AG08396 (cell line): ENCODE measurements at places on chromosomes 12 and 14.

DNA sequence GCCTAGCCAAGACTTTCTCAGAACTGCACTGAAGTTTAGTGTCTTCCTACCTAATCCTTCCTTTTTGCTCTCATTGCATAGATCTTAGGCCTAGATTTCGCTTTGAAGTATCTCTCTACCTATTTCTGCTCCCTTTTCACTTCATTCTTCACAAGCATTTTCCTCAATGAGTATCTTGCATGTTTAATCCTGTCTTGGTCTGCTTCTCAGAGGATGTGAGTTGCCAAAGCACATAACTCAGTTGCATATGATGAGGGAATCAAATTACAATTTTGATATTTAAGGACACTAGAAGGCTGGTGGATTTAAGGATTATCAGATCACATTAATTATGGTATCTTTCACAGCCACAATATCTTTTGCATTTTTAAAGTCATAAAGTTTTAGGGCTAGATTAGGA lies 195.5 kb upstream of the DAAM1 start:
- DNase-seq = no peak

DNA sequence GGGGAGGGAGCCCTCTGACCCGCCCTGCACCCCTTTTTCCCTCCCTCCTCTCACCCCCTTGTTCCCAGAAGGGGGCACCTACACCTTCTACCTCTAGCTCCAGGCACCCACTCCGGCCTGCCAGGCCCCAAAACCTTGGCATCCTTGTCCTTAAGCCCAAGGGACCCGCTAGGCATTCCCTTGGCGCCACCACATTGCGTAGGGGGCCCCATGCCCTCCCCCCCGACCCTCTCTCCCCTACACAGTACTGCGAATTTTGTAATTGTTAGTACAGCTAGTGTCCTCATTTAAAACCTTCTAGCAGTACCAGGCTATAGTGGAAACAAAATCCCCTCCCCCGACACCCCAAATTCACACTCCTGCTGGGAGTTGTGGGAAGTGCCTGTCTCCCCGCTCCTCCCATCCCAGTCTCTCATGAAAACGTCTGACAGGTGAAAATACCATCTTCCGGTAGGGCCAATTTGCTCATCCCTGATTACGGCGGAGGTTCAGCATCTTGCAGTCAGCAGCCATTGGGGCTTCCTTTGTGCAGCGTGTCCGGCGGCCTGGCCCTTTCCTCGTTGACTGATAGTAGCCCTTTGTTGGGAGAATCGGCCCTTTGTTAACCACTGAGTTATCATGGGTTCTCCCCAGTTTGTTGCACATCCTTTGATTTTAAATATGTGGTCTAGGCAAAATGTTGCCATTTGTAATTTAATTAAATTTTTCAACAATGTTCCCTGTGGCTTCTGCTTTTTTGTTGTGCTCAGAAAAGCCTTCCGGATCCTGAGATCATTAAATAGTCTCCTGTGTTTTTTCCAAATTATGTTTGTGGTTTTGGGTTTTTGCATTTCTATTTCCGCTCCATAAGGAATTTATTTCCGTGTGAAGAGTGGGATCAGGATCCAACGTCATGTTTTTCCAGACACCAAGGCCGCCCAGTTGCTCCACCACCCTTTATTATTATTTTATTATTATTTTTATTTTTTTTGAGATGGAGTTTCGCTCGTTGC lies 7.9 kb upstream of the CEP170B start:
- DNase-seq = no peak

DNA sequence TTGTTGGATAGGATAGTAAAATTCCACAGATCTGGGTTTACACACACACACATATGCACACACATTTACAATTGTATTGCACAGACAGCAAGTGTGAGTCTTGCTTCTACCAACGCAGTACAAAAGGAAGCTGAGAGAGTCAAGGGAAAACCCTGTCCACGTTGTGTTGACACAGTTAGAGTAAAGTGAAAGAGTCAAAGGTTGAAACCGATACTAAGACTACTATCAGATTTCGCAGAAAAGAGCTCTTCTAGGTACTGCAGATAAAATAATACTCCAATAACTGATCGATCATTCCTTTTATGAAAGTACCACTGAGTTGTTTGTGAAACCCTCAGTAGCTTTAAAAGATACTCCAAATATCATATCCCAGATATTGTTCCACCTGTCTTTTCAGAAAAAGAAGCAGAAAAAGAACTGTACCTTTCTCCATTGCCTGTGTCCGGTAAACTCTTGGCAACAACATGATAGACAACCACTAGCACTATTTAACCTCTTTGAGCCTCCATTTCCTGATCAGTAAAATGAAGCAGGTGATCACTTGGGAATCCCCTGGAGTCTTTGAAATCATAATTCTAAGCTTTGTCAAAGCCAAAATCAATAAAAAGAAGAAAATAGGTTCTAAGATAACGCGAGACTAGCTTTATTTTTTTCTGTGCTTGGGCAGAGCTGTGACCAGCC lies 224.6 kb upstream of the FOXN3 start:
- no peak for DNase-seq

- no peak for DNase-seq
Observed at GRCh38 chr14:66008631-66009030, 477.5 kb upstream of the CCDC196 start.

- no peak for DNase-seq
Observed at GRCh38 chr14:91143862-91144261, 30.0 kb downstream of the DGLUCY start.

GRCh38 chr14:67852926-67853604 lies 33.5 kb downstream of the RAD51B start:
- DNase-seq = no peak

DNA sequence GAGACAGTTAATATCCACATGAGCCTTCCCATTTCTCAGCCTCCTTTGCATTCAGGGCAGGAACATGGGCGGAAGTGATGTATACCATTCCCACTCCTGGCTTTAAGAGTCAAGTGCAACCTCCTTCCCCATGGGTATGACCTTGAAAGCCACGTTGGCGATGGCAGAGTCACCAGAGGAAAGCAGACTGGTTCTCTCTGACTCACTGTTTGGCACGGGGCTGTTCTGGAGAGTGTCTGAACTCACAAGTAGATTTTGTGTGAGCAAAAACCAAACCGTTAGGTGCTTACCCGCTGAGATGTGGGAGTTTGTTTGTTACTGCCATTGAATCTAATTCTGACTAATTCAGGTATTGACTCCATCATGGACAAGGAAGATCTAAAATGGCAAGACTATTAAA lies 36.7 kb upstream of the PZP start:
- DNase-seq = no peak

DNA sequence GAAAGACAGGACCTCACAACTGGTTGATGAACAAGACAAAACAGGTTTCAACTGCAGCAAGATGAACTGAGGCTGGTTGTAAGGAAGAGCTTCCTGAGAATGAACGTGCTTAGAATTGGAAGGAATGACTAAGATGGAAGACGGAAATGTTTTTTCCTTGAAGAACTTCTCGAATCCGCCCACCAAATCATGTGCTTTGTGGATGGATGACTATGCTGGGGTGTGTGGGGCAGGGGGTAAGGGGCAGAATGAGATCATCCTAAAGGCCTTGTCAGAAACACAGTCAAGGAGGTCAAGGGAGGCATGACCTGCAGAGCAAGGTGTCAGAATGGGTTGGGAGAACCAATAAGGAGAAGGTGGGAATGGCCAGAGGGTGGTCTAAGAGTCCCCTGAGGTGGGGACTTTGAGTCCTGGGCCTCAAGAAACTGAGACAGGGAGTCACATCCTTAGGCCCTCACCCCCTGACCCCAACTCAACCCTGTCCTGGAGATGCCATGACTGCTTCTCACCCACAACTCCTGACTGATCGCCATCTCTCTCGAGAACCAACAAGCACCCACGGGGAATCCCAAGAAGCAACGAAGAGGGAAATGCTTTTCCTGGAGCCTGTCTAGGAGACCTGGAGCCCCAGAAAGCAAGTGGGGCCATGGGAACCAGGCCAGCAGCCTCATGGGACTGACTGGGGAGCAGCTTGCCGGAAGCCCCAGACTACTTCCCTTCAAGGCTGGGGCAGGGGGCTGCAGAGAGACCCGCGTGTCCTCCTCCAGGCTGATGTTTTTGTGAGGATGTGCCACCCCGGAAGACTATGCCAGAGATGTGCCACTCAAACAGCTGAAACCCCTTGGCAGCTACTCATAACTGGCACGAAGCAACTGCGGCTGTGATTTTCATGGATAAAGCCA lies 84.0 kb downstream of the ACTN1 start:
- DNase-seq = peak; percentile 47

GRCh38 chr12:77777274-77777673 lies 53.4 kb upstream of the NAV3 start:
- DNase-seq = no peak

DNA sequence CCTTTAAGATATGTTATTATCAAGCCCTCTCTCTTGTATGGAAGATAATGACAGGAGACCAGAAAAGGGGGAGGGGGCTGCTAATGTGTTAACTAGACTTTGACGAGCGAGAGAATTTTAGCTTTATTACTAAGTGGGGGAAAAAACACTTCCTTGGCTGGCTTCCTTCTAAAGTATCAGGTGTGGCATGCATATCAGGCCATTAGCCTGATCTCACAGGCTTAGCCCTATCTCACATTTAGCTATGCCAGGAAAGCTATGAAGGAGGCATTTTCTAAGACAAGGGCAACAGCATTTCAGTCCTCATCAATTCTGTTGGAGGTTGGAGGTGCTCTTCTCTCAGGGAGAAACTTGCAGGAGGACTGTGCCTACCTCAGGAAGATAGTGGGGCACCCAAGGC lies 9.9 kb downstream of the SSPN start:
- no peak for DNase-seq

- DNase-seq = no peak
Observed at GRCh38 chr12:61564466-61564865, 695.7 kb upstream of the USP15 start.

GRCh38 chr12:5213990-5214389 lies 170.3 kb downstream of the KCNA5 start:
- DNase-seq = no peak

- DNase-seq = no peak
Observed at GRCh38 chr14:76424359-76424758, 48.4 kb downstream of the ESRRB start.

DNA sequence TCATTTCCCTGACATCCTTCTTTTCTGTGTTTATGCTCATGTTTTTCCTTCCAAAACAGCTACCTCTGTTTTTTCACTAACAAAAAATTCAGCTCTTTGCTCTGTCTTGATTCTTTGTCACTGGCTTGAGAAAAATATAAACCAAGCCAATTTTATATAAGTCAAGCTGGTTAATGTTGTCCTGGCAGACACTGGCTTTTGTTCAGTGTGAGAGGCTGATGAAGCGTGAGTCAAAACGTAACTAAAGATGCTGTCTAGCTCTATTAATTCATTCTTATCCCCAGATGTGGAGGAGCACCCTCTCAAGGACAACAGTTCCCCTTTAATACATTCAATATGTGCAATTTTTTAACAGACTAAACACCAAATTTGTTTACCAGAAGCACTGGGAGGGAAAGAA lies 15.8 kb downstream of the TSPAN8 start:
- DNase-seq = no peak

DNA sequence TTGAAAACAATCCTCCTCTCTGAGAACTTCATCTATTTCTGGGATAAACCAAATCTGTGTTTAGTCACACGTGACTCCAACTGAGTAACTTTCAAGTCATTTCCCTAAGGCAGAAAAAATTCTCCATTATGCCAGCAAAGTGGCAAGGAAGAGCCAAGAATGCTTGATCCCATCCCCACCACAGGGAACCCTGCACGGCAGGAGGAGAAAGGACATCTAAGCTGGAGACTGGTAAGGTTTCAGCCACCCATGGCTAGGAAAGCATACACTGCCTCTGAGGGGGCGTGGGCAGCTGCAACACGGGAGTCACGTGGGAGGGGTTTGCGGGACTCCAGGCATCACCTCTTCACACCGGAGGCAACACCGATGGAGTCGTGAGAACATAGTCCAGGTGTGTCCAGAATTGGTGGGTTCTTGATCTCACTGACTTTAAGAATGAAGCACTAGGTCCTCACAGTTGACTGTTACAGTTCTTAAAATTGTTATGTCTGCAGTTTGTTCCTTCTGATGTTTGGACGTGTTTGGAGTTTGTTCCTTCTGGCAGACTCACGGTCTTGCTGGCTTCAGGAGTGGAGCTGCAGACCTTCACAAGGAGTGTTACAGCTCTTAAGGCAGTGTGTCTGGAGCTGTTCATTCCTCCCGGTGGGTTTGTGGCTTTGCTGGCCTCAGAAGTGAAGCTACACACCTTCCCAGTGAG lies 2.7 kb upstream of the SIVA1 start:
- no peak for DNase-seq

- no peak for DNase-seq
Observed at GRCh38 chr14:85024931-85025330, 505.0 kb upstream of the FLRT2 start.

- DNase-seq = no peak
Observed at GRCh38 chr12:49079793-49080192, 10.0 kb upstream of the RHEBL1 start.

DNA sequence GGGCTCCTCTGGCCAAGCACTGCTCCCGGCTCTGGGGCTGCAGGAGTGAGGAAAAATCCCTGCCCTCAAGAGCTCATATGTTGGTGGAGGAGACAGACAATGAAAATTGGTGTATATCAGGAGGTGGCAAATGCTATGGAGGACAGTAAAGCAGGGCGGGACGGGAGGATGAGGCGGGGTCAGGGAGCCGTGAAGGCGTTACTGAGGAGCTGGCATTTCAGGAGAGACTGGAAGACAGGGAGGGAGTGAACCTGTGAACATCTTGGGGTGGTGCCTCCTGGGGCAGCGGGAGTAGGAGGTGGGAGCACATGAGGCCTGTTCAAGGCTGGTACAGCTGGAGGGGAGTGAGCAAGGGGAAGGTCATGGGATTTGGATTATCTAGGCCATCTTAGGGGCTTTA lies 26.6 kb downstream of the TSPAN9 start:
- no peak for DNase-seq

- no peak for DNase-seq
Observed at GRCh38 chr14:82549306-82549990, 1015.8 kb upstream of the SEL1L start.

GRCh38 chr12:78009031-78009430 lies 178.3 kb downstream of the NAV3 start:
- no peak for DNase-seq

- DNase-seq = no peak
Observed at GRCh38 chr12:124174451-124175348, 120.2 kb upstream of the RFLNA start.

DNA sequence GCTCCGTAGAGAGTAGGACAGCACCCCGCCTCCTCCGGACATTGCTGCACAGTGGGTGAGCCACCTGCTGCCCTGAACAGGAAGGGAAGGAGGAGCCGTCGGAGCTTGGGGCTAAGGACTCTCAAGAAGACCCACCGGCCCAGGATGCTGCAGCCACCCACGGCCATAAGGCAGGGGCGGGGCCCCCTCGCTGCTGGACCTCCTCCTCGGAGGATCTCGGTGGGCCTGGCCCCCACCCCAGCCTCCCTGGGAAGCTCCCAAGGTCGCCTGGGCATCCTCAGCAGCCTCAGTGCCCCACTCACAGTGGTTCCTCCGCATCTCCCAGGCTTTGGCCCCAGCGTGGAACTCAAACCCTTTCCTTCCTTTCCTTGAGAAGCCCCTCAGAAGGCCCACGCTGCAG lies 68.6 kb upstream of the DIO3 start:
- DNase-seq = no peak

DNA sequence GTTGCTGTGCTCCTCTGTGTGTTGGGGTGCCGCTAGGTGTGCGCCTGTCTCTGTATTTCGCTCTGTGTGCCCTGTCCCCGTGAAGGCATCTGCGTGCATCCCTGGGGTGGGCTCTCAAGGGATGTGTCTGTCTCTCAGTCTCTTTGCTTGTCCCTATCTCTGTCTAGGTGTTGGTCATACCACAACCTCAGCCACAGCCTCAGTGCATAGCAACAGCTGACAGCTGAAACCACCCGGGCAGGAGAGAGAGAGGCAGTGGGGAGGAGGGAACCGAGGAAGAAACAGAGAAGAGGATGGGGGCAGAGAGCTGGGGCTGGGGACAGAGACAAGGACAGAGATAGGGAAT lies 953 bp upstream of the NXPH4 start:
- DNase-seq = peak; percentile 66

- DNase-seq = no peak
Observed at GRCh38 chr14:91891101-91891500, 23.8 kb upstream of the TC2N start.
